ENCODE measurements at places on chromosomes 6 and 20.
A peak's percentile ranks its signal among the peaks of the same experiment; 100 is the strongest.

- no peak for DNase-seq
Measured at GRCh38 chr6:151850479-151851003, 43.1 kb downstream of the ESR1 start.

GRCh38 chr6:153312634-153313033, 181.6 kb upstream of the RGS17 start:
- DNase-seq = peak; percentile 33

DNA sequence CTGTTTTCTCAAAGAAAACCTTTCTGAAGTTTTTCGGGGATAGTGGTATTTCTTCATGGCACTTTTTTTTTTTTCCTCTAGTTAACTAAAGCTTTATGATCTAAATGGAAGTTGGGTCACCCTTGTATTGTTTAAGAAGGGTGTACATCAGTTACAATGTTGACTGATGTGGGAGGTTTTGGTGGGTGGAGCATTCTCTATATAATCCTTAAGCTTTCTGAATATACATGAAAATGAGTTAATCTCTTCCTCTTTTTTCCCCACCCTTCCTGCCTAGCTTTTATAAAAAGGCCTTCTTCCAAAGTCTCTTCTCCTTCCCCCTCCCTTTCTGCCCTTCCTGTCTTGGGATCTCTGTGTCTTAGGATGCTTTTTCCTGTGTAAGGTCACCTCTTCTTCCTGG, 47.2 kb downstream of the DHX35 start:
- DNase-seq = no peak

- no peak for DNase-seq
Measured at GRCh38 chr6:33607784-33608161, 13.3 kb upstream of the ITPR3 start.

DNA sequence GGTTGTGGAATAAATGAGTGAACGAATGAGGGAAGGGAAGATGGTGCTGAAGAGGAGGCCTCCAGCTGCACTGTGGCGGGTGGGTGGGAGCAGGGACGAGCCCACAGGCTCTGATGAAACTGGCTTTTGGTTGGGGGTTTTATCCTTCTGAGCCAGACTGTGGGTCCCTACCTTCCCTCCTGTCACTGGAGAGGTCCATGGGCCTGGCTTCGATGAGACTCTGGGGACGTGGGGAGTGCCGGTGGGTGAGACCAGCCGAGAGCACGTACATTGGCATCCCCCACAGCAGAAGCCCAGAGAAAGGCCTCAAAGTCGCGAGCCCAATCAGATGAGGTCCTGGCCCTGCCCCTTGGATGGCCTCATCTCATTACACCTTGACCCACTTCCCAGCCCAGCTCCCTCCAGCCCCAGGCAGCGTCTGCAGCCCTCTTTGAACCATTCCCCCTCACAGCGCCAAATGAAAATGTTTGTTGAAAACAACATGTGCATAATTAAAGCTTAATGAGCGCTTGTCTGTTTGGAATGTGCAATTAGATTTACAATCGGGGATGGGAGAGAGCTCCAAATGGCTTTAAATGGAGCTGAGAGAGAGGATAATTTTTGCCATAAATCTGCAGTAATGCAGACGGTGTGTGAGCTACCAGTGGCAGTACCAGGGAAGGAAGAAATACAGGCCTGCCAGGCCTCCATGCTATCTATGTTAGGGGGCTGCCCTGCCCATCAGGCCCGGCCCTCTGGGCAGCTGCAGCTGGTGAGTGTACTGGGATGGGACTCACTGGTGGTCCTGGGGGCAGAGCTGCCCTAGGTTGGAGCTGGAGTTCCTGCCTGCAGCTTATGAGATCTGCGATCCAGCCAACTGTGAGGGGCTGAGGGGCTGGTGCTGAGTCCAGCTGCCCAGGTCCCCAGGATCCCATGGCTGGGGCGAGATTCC, 47.2 kb downstream of the TOX2 start:
- no peak for DNase-seq

DNA sequence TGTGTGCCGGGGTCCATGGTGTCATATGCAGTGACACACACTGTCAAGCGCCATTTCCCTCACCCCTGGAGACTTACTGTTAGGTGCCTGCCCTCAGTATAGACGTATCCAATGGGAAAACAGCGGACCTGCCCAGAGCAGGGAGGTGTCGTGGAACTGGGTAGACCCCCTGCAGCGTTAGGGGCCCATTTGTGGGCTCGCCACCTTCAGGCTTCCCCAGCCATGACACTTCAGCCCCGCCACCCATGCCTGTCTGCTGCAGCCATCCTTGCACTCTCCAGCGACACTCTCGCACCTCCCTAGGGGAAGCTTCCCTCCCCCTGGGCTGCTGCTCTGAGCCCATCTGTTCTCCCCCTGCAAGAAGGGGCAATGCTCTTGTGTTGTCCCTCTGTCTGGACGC, 43.2 kb downstream of the STK35 start:
- no peak for DNase-seq

- DNase-seq = no peak
Measured at GRCh38 chr6:149168968-149169367, 148.5 kb upstream of the TAB2 start.

DNA sequence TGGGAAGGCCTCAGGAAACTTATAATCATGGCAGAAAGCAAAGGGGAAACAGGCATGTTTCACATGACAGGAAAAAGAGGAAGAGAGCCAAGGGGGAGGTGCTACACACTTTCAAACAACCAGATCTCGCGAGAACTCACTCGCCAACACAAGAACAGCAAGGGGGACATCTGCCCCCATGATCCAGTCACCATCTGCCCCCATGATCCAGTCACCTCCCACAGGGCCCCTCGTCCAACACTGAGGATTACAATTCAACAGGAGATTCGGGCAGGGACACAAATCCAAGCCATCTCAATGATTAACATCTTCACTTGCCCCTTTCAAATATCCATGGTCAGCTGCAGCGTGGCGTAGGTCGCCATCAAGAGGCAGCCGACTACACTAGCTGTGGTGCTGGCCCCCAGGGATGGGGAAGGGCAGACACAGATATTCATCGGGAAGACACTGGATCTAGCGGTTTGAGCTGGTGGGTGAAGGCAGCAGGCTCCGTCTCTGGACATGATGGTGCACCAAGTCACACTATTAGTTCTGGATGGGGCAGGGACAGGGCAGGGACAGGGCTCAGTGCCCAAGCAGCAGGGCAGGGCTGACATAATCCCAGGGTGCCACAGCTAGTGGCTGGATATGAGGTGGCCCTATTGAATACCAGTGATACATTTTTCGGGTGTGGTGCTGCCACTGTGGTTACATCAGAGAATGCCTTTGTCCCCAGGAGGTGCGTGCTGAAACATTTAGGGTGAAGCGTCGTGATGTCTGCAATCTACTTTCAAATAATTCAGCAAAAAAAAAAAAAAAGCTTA, 31.6 kb downstream of the TUBB2B start:
- no peak for DNase-seq

- no peak for DNase-seq
Measured at GRCh38 chr20:39849171-39849570, 839.9 kb downstream of the MAFB start.

DNA sequence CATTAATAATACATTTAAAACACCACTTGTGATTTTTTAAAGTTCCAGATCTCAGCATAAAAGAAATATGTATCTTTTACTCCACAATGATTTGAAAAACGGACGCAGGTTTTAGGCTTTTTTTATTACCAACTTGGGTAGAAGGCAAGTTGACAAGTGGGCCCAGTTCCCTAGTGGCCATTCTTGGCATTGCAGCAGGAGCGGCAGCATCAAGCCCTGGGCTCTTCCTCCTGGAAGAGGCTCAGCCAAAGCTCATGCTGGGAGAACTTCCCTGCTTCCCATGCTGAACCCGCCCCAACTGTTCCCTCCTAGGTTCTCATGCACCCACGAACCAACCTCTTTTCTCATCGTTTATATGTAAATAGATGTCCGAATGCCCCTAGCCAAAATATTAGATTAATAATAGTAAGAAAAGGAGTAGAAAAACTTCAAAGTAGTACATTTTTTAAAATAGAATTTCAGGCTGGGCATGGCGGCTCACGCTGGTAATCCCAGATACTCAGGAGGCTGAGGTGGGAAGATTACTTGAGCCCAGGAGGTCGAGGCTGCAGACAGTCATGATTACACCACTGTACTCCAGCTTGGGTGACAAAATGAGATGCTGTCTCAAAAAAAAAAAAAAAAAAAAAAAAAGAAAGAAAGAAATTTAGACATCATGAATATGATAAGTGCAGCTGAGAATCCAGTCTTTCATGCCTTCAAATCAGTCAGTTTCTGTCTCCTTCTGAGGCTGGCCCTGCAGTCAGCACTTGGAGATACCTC, 18.2 kb upstream of the MYB start:
- DNase-seq = no peak

GRCh38 chr6:143901885-143902750, 37.8 kb downstream of the ZC2HC1B start:
- peak; percentile 88 for DNase-seq

GRCh38 chr20:44664131-44664530, 12.6 kb upstream of the ADA start:
- DNase-seq = no peak

DNA sequence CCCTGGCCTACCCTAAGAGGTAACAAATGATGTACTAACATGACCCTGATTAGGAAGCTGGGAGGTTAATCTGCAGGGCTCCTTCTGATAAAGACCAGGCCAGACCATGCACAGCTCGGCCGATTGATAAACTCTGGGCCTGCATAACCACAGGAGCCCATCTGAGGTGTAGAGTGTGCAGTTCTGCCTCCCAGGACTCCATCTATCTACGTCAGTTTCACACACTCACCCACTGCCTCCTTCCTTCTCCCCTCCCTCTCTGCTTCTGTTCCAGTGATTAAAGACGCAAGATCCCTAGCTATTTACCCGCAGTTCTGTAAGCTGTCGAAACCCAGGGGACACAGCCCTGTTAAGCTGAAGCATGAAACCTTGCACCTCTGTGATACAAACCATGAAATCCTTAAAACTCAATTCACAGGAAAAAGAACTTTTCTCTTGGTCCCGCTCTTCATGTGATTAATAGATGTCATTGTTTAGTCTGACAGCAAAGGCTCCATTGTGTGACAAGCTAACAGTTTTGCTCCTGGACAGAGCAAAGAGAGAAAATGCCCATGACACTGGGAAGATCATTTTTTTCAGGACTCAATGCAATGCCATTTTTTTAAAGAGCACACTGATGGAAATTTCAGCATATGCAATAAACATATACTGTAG, 470.6 kb downstream of the MAFB start:
- no peak for DNase-seq

DNA sequence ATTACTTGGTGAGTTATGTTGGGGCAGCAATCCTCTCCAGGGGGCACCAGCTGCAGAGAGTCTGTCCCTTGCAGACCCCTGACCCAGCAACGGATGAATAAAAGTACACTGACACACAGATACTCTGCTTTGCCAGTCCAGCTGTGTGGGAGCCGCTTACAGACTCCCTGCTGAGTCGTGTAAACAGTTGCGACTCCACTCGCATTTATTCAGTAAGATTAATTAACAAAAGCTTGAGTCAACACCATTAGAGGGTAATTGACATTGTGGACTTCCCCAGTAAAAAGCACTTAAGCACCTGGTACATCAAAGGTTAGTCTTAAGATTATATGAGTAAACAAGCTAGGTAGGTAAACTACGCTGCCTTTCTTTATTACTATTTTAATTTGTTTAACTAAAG, 92.0 kb upstream of the TMEM181 start:
- no peak for DNase-seq

- no peak for DNase-seq
Measured at GRCh38 chr20:33441142-33441955, 2.2 kb downstream of the SNTA1 start.

- no peak for DNase-seq
Measured at GRCh38 chr6:51996296-51996947, 91.0 kb downstream of the PKHD1 start.

GRCh38 chr6:18343741-18344140, 43.4 kb upstream of the RNF144B start:
- no peak for DNase-seq

GRCh38 chr6:22612236-22612635, 42.9 kb downstream of the HDGFL1 start:
- no peak for DNase-seq

GRCh38 chr20:57899554-57899953, 189.7 kb upstream of the PMEPA1 start:
- DNase-seq = no peak

- no peak for DNase-seq
Measured at GRCh38 chr6:108476847-108477430, 83.8 kb upstream of the FOXO3 start.

GRCh38 chr20:53524589-53525312, 68.9 kb downstream of the ZNF217 start:
- no peak for DNase-seq

- no peak for DNase-seq
Measured at GRCh38 chr20:11267131-11267761, 593.4 kb upstream of the JAG1 start.

GRCh38 chr20:11438412-11438811, 479.3 kb upstream of the BTBD3 start:
- DNase-seq = no peak

DNA sequence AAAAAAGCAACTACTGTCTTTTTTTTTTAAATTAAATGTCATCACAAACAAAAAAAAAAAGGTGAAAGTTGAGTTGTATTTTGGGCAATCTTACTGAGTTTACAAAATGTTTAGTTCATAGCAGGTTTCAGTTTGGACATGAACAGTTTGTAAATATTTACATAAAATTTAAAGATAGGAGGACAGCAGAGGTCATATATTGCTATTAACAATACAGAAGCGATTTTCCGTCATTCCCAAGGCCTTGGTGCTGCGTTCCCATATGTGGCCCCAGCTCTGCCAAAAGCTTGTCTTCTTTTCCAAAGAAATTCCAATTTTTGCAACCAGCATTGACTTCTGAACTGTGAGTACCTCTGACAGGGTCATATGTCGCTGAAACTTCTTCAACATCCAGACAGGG, 5.1 kb downstream of the BACH2 start:
- DNase-seq = no peak

DNA sequence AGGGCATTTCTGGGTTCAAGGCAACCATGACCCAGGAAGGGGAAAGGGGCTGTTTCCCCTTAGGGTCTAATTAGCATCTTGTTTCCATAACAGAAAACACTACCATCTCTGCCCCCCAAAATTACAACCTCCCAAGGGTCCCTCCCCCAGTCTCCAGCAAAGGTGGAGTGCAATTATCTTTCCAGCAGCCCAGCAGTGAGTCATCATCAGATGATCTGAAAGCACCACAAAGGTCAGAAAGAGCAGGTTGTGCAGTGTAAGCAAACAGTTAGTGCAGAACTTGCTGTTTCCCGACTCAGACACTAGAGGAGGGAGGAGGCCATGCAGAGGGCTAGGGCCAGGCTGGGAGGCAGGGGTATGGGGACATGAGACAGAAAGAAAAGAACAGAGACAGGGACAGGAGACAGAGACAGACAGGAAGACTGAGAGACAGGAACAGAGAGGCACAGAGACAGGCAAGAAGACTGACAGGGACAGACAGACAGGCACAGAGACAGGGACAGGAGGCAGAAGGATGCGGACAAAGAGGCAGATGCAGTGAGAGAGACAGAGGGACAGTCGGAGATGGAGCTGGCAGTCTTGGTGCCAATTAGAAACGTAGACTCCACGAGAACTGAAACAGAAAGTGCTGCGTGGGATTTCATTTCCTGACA, 62.5 kb downstream of the PYGB start:
- no peak for DNase-seq

- no peak for DNase-seq
Measured at GRCh38 chr6:2476376-2476775, 231.0 kb upstream of the GMDS start.

- no peak for DNase-seq
Measured at GRCh38 chr20:23174821-23175220, 88.7 kb upstream of the CD93 start.

Measured in right lung (tissue), 10 donors.